Activated gamma-delta T cell treated with Interleukin-2 at 50 U/mL for 16 hours (primary cell): ENCODE measurements at places on chromosomes 1 and 21.

DNA sequence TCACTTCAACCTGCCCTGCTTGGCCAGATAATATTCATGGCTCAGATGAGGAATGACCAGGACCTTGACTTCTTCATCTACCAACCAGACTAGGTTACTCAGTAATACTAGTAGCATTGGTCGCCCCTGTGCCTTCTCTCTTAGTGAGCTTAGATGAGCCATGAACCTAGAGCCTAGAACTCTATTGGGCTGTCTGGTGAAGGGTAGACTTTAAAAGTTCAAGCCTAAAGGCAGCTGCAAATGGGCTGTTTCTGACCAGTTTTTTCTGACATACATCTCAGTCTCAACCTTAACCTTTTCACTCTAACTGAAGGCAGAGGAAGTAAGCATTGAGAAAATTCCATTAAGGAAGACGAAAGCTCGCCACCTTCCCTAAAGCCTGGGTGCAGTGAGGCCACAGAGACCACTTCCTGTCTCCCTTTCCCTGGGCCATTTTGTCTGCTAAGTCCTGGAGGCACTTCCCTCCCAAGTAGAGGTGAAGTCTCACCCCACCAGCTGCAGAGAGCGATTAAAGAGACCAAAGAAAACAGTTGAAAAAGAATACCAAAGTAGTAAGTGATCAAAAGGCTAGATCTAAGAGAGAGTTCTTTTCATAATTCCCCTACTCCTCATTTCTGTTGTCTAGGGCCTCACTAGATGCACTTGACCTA lies 53.3 kb downstream of the MTR start:
- no peak for DNase-seq

DNA sequence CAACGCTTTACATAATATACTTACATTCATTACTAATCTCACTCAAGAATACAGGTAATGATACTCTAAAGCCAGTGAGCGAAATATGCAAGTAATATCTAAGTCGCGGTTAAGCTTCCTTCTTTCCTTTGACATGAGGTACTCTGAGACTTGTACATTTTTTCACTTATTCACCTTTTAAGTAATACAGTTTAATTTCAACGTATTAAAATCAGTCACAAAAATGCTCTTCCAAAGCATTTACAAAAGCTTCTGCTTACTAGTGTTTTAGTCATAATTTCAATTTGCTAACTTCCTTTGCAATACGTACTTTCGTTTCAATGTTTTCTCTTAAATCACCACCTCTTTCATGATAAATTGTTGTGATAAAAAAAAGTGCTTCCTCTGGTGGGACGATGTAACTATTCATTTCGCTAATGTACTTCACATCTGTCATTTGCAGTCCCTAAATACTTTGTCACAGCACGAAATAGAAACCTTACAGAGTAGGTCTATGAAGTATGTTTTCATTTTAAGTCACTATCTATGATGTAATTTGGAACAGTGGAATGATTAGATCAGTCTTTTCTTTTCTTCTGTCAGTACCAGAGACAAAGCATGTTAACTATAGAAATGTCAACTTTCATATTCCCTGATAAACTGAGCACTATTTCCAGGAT lies 34.0 kb upstream of the ADGRL4 start:
- no peak for DNase-seq

GRCh38 chr1:14724678-14725077 lies 126.2 kb downstream of the KAZN start:
- no peak for DNase-seq

DNA sequence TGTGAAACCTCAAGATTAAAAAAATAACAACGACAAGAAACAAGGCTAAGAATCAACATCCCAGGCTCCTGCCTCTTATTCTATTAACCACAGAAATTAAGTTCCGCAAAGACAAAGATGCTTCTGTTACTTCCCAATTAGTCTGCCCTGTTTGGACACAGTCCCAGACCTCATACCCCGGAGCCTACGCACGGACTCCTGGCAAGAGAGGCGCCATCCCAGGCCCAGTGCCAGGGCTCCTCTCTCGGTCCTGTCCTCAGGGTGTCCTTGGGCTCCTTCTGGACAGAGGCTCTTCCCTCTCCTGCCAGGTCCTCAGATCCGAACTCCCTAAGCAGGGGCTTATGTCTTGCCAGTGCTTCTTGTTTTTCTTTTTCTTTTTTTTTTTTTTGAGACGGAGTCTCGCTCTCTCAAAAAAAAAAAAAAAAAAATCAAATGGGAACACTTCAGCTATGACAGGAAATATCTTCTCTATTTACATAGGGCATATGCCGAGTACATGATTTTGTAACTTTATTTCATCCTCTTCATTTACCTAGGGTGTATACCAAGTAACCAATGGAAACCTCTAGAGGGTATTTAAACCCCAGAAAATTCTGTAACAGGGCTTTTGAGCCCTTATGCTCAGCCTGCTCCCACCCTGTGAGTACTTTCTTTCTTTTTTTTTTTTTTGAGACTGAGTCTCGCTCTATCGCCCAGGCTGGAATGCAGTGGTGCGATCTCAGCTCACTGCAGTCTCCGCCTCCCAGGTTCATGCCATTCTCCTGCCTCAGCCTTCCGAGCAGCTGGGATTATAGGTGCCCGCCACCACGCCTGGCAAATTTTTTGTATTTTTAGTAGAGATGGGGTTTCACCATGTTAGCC lies 11.7 kb upstream of the ENO1 start:
- DNase-seq = no peak
